Kidney glomerular epithelial cell (primary cell): ENCODE measurements at places on chromosomes 6 and 20.

DNA sequence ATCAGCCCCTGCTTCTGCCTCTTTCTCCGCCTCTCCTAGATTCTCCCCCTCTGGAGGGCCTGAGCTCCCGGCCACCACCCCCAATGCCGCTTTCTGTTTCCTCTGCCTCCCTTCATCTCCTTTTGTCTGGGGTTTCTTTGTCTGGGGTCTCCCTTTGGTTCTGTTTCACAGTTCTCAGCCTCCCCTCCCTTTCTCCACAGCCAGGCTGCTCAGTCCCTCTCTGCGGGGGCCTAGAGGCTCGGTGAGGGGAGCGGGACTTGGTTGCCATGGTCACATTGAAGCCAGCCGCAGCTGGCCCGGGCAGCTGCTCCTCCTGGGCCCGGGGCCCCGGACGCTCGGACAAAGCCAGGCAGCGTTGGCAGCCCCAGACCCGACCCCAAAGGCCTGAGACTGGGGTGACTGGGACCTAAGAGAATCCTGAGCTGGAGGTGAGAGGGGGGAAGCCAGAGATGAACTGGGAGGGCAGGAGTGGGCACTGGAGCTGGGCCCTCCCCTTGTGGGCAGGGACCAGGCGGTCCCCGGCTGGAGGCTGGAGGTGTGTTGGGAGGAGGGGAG is 3.5 kb upstream of the DDR1 start:
- DNase-seq: no peak

DNA sequence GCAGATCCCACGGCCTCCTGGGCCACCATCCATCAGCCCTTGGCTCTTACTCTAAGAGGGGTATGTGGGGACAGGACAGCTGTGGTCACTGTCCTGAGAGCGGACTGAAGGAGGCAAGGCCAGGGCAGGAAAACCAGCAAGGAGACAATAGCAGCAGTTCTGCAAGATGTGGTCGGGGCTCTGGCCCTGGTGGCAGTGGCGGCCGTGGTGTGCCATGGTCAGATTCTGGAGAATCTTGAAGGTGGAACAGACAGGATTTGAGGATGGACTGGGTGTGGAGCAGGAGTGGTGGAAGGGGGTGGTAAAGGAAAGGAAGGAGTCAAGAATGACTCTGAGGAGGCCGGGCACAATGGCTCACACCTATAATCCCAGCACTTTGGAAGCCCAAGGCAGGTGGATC is 5.9 kb upstream of the MAP1LC3A start:
- DNase-seq: no peak

DNA sequence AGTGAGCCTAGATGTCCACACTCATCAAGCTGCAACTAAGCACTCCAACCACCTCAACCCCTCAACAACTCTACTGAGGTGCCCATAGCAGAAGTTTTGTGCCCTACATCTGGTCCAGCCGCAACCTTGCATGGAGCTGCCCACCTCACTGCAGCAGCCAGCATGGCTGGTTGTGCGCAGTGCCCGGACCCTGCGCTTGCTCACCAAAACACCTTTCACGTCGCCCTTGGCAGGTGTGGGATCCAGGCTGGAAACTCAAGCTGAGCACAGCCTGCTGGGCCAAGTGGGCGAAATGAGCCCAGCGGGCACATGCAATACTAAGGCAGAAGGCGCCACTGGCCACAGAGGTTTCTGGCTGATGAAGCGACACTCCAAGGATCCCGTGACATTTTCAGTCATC is 902.4 kb downstream of the TBC1D32 start:
- DNase-seq: no peak

- peak; percentile 17 for DNase-seq
These were observed at the start of gene SCUBE3 for GRCh38 chr6:35213824-35214756. SCUBE3 (plus strand) TSS chr6:35213956; CDS start chr6:35214419, 463 bp downstream.

- no peak for DNase-seq
These were observed 40.5 kb upstream of the PKHD1 start for GRCh38 chr6:52127957-52128356.

DNA sequence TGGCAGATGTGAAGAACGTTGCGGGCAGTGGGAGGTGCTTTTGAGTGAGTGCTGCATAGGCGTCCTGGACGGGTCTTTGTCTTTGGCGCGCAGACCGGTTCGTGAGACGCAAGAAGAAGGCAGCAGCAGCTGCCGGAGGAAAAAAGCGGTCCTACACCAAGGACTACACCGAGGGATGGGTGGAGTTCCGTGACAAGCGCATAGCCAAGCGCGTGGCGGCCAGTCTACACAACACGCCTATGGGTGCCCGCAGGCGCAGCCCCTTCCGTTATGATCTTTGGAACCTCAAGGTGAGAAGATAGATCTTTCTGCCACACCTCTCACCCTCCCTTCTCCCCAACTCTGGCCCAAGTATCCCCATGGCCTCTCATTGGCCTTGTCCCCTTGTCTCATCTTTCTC is 1.1 kb downstream of the ABT1 start:
- no peak for DNase-seq

DNA sequence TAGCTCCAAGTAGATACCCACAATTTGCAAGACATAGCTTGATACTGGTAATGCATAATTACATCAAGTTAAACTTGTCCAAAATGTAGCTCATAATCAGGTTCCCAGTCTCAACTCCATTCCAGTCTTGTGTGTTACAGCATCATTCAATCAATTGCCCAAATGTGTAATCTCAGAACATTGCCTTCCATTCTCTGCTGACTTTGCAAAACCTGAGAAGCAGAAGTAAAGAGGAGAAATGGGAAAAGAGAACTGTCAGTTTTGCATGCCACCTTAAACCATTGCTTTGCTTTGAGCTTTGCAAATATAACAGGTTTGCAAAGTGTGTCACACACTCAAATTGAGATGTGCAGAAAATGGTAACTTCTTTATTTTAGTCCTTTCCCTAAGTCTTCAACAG is 40.3 kb upstream of the CNKSR3 start:
- no peak for DNase-seq

GRCh38 chr6:25016014-25016720 is 80.4 kb upstream of the RIPOR2 start:
- no peak for DNase-seq
